ENCODE measurements at places on chromosomes 13 and 19.

GRCh38 chr19:10797541-10798256 lies 38.3 kb downstream of the TMED1 start:
- DNase-seq, result peak; percentile 78

DNA sequence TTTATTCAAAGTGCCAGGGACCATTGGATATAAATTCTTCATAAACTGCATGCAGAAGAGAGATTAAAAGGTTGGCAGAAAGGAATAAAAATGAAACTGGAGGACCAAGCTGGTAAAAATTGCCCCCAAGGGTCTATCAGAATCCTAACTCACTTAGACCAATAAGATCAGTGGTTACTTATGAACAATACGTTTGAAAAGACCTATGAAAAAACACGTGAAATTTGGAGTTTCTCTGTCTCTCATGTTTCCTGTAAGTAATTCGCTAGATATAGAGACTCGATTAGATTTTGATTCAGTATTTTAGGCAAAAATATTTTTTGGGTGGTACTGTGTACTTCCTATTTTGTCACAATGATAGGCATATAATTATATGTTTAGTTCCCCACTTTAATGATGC lies 22.9 kb downstream of the GARRE1 start:
- no peak for DNase-seq

- no peak for DNase-seq
These were observed 45.3 kb downstream of the RFC3 start for GRCh38 chr13:33863188-33863789.

DNA sequence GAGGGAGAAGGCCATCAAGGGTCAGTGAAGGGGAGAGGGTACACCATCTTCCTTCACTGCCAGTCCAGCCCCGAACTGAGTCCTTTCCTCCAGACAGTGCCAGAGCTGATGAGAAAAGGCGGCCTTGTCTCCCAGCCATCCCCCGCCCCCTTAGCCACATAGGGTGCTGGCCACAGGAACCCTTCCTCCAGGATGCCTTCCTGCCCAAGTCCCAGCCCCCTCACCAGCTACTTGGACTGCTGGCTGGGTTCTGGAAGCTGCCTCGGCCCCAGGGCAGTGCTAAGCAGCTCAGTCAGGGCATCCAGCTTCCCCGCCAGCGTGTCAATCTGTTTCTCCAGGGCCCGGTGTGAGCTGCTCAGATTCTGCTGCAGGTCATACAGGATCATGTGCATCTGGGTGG lies 12.6 kb upstream of the SMG9 start:
- no peak for DNase-seq

DNA sequence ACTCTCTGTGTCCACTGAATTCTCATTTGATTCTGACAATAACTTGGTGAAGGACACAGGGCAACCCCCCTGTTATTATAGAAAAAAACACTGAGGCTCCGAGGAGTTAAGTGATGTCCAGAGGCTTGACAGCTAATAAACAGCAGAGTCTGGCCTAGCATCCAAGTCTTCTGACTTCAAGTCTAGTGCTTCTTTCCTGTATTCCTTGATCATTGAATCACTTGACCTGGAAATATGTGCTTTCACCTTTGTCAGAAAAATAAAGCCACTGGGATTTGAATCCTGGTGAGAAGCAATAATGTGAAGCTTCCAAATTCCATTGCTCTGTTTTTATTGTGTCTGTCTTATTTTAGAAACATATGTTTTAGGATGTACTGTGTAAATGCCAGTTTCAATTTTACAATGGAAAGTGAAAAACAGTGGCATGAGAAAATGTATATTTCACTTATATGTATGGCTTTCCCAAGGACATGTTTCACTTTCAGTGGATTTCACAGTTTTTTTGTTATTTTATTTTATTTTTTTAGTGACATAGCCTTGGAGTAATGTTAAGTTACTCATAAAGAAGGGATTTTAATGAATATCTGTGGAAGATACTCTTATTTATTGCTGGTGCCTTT lies 190.2 kb downstream of the GPC6 start:
- DNase-seq, result no peak

DNA sequence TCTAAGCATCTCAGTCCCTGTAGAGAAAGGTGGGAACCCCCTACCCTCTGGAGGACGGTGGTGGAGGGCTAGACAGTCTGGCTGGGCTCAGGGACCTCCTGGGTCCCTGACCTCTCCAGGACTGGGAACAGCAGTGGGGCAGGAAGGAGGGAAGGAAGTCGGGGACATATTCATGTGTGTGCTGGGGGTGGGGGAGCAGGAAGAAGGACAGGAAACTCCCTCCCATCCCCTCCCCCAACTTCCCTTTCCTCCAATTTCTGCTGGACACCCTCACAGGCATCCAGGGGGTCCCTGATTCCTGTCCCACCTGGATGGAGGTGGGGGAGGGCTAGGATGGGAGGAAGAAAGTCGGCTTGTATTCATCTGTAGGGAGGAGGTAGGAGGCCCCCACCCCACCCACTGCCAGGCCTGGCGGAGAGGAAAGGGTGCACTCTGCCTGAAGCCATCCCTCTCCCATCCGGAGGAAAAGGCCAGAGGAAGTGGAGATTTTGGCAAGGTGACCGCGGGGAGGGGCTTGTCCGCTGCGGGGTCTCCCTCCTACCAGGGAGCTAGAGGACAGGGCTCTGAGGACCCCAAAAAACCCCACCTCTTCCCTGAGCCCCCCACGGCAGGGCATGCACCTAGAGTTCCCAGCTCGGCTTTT lies 2.3 kb downstream of the NOVA2 start:
- no peak for DNase-seq

DNA sequence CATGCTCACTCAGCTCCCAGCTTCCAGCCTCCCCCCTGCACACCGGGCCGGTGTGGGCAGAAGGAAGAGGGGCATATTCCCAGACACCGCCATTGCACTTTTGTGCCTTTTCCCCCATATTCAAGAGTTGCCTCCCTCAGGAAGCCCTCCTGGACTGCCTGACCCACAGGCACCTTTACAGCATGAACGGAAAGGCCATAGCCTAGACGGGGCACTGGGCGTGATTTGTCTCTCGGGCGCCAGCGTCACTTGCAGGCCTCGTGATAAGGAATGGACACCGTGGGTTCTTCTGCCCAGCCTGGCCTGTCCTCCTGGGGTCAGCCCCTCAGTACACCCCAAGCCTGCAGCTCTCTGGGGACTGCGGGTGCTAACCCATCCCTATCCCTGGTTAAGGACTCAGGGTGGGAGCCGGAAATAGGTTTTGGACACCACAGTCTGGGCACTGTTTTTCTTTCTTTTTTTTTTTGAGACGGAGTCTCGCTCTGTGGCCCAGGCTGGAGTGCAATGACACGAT lies 933 bp upstream of the UQCR11 start:
- DNase-seq, result no peak

DNA sequence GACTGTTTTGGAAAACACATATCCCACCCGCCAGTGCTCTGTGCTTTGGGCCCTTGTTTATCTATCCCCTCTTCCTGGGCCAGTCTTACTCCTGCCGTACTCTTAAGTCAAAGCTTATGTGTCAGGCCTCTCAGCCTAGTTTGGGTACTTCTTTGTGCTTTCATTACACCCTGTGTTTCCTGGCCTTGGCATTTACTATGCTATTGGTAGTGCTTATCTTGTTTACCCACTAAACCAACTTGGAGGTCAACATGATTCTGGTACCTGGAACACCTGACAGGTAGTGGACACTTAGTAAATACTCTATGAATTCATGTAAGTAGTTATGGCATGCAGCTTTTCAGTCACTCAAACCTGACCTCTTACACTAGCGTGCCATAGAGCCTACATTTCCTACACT lies 2.4 kb downstream of the POLR1D start:
- DNase-seq, result no peak

- no peak for DNase-seq
These were observed 6.5 kb downstream of the RNF225 start for GRCh38 chr19:58401840-58402421.

DNA sequence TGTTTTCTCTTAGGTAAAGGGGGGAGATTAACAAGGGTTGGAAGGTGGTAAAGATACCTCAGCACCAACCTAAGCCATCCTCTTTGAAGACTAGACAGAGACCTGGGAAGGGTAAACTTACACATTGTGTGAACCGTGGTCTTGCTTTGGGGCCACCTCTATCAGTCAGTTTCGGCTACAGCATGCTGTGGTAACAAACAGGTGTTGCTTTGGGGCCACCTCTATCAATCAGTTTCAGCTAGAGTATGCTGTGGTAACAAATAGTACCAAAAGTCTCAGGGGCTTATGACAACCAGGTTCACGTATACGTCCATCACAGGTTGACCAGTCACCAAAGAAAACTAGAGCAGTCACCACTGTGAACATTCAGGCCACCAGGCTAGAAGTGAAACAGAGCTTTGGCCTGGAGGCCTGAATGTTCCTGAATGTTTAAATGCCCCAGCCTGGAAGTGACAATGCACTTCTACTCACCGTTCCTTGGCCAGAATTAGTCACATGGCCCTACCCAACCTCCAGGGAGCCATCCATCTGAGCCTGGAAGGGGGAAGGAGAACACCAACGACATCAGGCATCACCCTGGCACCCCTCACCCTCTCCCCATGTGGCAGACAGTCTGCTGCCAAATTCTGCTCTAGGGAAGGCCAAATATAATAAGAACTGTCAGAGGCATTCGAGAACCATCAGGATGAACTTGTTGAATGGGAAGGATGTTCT lies 3.8 kb downstream of the FXYD7 start:
- no peak for DNase-seq

DNA sequence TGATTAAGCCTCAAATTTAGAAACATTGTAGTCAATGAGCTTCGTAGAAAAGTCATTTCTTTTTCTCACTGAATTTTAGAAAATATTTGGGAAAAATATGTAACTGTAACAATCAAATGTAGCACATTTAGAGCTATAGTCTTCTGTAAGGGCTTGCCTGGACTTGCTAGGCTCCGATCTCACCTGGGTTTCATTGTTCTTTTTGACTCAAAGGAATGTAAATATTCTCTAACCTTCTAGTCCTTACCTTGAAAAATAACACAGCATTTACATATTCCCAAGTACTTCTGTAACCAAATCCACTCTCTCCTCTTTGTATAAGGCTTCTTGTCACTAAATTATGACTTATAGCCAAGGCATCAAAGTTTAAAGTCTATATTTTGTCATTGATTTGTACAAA lies 2.9 kb upstream of the UFM1 start:
- no peak for DNase-seq

DNA sequence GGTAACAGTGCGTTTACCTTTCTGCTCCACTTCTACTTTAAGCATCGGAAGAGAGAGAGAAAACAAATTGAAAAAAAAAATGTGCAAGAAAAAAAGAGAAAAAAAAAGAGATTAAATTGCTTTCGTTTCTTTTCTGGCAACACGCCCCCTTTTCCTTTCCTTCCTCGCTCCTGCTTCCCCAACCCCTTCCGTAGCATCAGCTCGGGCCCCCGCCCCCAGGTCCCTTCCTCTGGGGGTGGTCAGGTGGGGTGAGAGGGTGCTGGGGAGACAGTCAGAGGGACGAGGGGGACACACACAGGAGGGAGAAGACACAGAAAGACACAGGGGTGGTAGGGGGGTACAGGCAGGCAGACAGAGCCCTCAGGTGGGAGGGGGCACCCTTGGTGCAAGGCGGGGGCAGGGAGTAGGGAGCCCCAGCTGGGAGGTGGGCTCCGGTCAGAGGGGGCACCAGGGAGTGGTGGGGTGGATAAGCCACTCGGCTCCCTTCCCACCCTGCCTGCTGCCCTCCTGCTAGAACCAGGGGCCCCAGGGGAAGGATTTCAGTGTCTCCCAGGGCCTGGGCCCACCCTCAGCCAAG lies 30.7 kb upstream of the ASF1B start:
- DNase-seq, result peak; percentile 19

- no peak for DNase-seq
These were observed 687 bp upstream of the HRC start for GRCh38 chr19:49155820-49156346.

DNA sequence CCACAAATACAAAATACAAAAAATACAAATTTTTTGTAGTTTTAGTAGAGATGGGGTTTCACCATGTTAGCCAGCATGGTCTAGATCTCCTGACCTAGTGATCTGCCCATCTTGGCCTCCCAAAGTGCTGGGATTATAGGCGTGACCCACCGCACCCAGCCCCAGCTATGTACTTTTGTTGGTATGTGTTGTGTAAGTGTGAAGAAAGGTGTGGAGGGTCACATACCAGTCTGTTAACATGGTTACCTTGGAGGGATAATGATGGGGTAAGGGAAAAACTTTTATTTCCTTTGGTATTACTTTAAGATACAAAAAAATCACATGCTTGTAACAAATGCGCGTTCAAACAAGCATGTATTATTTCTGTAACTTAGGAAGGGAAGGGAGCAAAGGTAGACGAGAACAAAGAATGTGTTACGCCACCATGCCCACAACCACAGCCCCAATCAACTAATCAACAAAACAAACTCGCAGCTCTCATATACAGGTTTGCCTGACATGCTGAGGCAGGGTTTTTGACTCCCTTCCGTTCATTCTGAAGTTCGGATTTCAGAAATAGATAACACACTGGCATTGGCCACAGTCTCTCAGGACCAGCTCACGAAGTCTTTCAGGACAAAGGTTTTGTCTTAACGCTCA lies 13.5 kb upstream of the VWA8 start:
- peak; percentile 35 for DNase-seq

DNA sequence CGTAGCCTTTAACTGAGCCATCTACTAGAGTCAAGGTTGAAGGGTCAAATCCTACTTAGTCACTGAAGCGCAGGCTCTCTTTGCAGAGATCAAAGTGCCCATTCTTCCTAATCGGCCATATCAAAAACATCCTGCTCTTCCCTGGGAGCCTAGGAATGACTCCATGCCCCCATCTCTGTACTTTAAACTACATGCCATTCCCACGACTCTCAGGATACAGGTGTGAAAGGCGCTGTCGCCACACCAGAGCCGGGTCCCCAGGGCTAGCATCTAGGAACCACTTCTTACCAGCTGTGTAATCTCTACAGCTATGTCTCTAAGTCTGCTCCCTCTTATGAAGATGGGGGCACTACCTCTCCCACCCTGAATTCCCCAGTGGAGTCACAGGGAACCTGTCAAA lies 22.3 kb downstream of the IRS2 start:
- DNase-seq, result no peak

DNA sequence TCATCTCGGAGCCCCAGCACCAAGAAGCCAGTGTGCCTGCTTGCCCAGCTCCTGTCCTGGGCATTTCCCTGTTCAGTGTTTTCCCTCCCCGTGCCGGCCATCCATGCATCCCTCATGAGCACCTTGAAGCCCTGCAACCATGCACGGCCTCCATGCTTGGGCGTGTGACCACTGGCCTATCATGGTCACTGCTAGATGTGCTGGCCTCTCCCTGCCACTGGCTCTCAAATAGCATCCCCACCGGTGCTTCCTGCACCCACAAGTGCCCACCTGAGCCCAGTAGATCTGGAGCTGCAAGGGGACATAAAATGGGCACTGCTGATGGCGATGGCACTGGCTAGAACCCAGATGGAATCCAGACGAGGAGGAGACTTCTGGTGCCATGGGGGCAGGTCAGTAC lies 126.0 kb downstream of the TUBA3C start:
- DNase-seq, result no peak

DNA sequence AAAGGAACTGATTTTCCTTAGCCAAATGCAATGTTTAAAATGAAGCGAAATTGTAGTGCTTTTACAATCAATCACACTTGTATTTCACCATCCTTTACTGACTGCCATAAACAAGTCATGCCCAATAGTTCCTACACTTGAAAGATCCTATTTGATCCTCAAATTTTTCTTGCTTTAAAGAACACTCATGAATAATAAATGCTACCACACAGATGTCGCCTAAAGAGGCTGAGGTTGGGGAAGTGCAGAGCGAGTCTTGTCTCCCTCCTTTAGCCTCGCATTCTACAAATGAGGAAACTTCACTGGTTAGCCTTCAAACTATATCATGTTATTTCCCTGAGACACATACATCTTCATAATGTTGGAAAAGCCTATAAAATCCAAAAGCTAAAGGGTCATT lies 18.7 kb upstream of the AMER2 start:
- DNase-seq, result no peak

GRCh38 chr19:6473647-6474046 lies 7.9 kb downstream of the DENND1C start:
- DNase-seq, result no peak
